ENCODE measurements at places on chromosomes 4 and X. TPM values are rescaled to one million over a fixed set of nuclear protein-coding genes. Genes with fewer than 3 reads are reported as not detected.

The KLHL2 gene
- 14.9 TPM for total RNA-seq

The UNC5C gene
- total RNA-seq: 6.5 TPM

The ZNF185 gene
- 2.3 TPM for total RNA-seq

The ZCCHC18 gene
- total RNA-seq: 9.3 TPM

The TDO2 gene
- total RNA-seq: not detected

The MND1 gene
- 36.1 TPM for total RNA-seq

DNA sequence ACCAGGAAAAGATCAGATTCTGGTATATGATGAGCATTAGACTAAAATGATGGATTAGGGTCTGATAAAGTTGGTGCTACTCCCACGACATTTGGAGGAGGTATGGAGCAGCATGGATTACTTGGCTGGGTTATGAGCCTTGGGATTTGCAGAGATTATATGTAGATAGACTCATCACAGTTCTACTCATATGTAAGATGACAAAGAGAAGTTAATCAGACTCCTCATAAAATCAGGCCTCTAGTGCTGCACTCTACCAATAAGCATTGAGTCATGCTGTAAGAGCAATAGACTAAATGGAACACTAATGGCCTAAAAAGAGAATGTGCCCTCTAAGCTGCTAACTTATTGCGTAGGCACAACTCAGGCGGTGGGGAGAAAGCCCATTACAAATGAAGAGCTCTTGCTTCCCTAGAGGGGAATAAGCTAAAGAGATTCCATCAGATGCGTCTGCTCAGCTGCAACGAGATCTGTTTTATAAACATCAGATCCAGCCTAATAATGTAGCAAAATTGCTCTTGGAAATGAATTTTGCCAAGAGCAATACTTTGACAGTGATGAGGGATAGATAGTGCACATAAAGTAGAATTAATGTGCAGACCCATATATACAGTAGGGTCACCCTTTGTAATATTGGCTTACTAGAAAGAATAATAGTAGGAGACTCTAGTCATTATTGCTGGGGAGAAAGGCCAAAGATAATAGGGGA lies 17.5 kb downstream of the LIAS start:
- no peak for DNase-seq

- DNase-seq: no peak
Observed at GRCh38 chrX:66043584-66043983, 3.7 kb upstream of the VSIG4 start.

DNA sequence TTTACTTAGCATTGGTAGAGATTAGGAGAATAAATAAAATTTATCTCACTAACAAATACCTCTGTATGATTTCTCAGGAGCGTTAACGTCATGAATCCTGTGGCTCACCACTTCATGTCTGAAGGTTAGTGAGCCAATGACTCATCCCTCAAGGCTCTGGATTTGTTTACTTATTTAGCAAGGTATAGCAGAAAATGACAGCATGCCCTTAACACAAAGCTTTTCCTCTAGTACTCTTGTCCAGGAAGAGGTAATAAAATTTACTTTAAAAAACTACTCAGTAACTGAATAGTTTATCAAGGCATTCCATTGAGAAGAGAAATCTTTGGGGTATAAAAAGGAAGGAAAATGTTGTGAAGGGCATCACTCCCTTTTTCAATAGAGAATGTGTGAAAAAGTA lies 823.8 kb downstream of the CCSER1 start:
- DNase-seq: no peak

DNA sequence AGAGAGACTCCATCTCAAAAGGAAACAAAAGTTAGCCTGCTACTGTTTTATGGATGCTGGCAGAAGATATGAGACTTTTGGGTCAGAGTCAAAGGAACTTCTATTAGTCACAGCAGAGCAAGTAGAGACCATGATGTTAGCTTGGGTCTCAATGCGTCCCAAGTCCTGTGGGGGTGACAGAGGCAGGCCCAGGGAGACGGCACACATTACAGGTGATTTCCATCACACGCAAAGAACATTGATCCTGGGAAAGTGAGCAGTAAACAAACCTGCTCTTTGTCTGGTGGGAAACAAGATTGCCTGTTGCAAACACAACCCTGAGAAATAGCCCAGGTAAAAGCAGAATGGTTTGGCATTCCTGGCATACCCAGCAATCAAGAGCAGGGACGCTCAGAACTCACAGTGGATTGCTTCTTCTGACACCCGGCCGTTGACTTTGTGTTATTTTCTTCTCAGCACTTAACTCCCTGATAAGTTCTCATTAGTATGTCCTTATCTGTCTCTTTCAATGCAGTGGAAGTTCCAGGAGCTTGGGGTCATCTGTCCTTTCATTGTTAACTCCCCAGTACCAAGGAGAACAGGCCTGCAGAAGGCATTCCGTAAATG lies 51.2 kb upstream of the LGI2 start:
- DNase-seq: no peak

- DNase-seq: no peak
Observed at GRCh38 chrX:107766470-107767150, 9.0 kb downstream of the TSC22D3 start.

- no peak for DNase-seq
Observed at GRCh38 chrX:136191171-136191570, 43.8 kb downstream of the FHL1 start.

DNA sequence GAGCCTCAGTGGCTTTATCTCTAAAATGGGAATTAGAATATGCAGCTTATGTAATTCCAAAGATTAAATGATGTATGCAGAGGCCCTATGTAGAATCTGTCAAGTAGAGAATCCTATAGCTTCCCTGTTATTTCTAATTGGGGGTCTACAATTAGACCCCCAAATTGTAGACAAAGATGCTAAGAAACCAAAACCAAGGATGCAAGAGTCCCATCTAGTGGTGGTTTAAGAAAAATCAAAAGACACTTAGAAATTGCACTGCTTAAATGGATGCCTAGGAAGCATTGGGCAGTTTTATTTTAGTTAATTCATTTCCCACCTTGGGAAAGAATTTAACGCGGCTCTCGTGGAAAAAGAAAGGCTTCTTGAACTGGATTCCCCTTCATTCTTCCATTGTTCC lies 115.2 kb downstream of the GABRA2 start:
- DNase-seq: no peak

DNA sequence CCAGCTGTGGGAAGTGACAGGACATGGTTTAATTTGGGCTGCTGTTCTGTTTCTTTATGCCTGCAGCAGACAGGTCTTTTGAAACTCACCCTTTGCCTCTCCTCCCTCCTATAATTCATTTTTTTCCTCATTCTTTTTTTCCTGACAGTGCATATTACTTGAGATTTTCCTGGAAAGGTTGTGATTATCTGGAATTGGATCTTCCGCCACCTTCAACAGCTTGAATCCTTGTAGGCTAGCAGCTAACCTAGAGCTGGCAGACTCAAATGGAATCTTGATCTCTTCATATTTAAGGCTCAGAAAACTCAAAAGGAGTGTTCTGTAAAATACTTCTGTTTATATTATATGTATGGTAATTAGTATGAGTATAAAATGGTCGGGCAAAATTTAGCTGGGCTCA lies 49.3 kb upstream of the CLCN4 start:
- DNase-seq: no peak

- no peak for DNase-seq
Observed at GRCh38 chr4:55491486-55491885, 55.2 kb downstream of the CLOCK start.

DNA sequence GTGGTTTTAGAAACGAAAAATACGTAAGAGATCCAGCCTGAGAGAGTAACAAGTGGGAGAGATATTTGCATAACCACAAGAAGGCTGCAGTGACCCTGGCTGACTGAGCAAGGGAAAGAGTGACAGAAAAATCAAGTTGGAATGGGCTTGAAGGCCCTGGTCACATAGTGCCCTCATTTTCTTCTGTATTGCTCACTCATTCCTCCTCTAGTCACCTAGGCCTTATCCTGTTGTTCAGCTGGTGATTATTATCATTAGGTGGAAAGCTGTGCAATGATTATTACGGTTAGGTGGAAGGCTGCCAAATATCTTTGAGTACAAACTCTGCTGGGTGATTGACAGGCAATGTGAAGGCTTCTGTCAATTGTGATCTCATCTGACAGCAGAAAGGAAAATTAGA lies 2384.1 kb downstream of the PCDH7 start:
- no peak for DNase-seq

DNA sequence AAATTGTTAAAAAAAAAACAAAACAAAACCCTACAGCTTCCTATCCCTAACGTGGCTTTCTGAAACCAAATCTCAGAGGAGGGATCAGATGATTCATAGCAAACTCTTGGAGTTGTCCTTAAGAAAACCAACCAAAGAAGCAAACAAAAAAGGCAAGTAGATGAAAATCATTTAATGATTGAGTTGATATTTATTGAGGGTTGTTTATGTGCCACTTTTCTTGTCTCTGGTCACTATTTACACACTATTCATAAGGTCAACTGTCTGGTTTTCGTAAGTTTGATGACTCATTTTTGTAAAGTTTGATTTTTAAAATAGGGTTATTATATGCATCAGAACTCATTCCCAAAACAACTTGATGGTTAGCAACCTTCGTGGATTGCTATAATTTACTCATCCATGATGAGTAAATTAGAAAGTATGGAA lies 133.4 kb downstream of the UNC5C start:
- DNase-seq: no peak

DNA sequence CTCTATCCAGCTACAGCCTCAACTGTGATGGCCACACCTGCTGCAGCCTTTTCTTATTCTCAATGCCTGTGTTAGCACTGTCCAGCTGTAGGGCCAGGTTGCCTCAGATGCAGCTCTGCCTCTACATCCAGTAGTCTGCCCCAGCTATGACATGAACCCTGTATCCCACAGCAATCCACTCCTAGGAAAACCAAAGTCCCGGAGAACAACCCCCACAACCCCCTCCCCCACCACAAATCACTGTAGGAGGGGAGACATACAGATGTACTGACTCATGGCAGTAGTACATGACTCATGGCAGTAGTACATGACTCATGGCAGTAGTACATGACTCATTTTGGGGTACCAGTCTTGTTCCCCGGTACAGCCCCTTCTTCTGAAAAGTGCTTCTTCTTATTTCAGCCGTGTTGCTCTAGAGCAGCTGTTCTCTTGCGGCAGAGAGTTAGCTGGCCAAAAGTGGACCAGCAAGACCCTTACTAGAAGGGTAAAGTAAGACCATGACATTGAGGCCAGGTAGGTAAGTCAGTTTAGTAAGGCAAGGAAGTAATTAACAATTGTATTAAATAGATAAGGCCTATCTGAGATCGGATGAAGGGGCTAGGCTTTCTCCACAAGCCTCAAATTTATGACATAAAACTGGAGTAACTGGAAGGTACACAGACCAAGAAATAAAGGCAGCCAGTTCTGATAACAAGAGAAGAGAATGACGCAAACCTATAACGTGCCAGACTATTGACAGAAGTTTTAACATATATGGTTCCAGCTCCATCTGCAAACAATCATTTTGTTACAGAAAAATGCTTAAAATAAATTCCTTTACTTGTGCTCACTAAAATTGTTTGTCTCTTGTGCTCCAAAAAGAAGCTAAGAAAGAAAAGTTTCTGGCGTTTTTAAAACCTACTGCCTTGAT lies 221.4 kb downstream of the TACR3 start:
- DNase-seq: no peak
